ENCODE measurements at places on chromosomes 7 and 10. TPM values are rescaled to one million over a fixed set of nuclear protein-coding genes. Genes with fewer than 3 reads are reported as not detected.

GRCh38 chr10:16386855-16387254 is 50.0 kb upstream of the PTER start:
- DNase-seq: no peak

RBP3 gene
- polyA plus RNA-seq: 0.04 TPM

- no peak for DNase-seq
Measured at GRCh38 chr7:130364451-130364850, 15.8 kb upstream of the CPA1 start.

RASA4B gene
- polyA plus RNA-seq: 18.3 TPM

PPP1R17 gene
- polyA plus RNA-seq: not detected

GRCh38 chr10:79176949-79177602 is 108.3 kb downstream of the ZMIZ1 start:
- no peak for DNase-seq

DNA sequence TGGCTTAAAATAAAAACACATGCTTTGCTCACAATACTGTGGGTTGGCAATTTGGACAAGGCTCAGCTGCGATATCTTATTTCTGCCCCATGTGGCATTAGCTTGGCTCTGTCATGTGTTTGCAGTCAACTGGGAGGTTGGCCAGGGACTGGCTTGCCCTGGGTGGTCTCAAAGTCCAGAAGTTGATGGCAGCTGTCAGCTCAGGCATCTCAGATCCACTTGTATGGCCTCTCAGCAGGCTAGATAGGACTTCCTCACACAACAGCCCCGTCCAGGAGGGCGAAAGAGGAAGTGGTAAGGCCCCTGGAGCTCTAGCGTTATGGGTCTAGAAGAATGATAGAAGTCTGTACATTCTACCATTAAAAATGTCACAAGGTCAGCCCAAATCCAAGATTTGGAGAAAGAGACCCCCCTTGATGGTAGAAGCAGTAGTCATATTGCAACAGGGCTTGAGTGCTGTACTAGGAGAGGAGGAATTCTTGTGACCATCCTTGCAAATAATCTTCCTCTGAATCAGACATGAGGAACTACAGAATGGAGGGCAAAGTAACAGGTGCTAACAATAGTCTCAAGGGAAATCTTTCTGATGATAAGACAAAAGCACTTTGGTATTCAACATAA is 166.2 kb downstream of the FAM107B start:
- DNase-seq: no peak

IDE gene
- polyA plus RNA-seq: 27.3 TPM

GRCh38 chr10:33661580-33662336 is 327.3 kb upstream of the NRP1 start:
- no peak for DNase-seq

GRCh38 chr7:154675560-154675959 is 327.4 kb downstream of the PAXIP1 start:
- DNase-seq: no peak

GRCh38 chr10:44300666-44301649 is 83.9 kb downstream of the CXCL12 start:
- no peak for DNase-seq

GRCh38 chr10:35335133-35336083 is 901 bp upstream of the CCNY start:
- no peak for DNase-seq

GRCh38 chr7:41825927-41826480 is 123.1 kb upstream of the INHBA start:
- DNase-seq: no peak
